ENCODE measurements at places on chromosomes 16 and 17.

DNA sequence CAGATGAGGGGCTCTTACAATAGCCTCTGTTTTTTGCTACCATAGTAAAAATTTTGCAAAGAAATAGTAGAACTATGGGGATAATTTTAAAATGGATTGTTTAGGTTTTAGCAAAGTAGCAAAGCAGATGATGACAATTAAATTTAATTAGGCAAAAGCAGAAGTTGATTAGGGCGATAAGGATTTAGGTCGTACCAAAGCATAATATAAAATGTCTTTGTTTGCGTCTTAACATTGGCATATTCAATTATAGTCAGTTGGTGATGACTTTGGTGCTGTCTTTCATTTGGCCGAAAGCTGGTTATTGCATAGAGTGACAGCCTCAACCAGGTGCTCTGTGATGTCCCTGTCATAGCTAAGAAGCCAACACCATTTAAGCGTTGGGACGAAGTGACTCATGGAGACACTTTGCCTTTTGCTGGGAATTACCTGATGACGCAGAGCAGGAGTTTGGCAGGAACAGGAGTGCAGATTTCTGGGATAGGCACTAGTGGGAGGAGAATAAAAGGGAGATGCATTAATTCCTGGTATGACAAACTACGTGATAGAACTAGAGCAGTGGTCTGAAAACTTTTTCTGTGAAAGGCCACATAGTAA, 38.3 kb downstream of the MAP2K6 start:
- no peak for DNase-seq

GRCh38 chr17:6046931-6047330, 23.2 kb upstream of the WSCD1 start:
- no peak for DNase-seq

DNA sequence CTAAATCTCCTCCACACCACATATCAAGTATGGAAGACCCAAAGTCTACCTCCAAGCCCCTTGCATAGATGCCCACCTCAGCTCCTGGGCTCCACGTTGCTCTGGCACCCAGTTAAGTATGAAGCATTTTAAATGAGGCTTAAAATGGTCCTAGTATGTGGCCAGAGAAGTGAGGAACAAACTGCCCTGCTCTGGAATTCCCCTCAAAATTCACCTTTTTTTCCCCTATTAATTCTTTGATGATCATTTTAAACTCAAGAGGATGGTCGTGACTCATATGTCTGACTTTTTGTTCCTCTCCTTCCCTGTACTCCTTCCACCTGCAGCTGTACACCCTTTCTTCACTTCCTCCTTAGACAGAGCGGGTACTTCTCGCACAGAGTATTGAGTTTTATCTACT, 234.5 kb upstream of the MYOCD start:
- DNase-seq: no peak

- DNase-seq: no peak
Observed at GRCh38 chr17:72101526-72101925, 19.3 kb upstream of the SOX9 start.

DNA sequence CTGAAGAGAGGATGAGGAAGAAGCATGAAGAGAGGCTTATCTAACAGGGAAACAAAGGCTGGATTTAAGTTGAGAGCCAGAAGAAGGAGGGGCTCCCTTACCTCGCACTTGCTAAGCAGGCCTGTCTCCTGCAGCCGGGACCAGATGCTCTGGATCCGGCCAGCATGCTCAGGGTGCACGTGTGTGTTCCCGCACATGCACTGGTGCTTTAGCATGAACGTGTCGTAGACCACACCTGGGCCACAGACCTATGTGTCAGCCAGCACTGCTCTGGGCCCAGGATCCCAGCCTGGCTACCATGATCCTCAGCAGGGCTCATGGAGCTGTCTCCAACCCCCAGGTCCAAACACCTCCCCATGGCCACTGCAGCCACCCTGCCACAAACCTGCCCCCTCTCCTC, 14.4 kb downstream of the G6PC3 start:
- DNase-seq: no peak
